ENCODE measurements at places on chromosomes 13 and 19.

DNA sequence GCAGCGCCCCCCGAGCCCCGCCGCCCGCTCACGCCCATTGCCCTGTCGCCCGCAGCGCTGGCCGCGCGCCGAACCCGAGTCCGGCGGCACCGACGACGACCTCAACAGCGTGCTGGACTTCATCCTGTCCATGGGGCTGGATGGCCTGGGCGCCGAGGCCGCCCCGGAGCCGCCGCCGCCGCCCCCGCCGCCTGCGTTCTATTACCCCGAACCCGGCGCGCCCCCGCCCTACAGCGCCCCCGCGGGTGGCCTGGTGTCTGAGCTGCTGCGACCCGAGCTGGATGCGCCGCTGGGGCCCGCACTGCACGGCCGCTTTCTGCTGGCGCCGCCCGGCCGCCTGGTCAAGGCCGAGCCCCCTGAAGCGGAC is 518 bp downstream of the KLF2 start:
- DNase-seq = no peak

DNA sequence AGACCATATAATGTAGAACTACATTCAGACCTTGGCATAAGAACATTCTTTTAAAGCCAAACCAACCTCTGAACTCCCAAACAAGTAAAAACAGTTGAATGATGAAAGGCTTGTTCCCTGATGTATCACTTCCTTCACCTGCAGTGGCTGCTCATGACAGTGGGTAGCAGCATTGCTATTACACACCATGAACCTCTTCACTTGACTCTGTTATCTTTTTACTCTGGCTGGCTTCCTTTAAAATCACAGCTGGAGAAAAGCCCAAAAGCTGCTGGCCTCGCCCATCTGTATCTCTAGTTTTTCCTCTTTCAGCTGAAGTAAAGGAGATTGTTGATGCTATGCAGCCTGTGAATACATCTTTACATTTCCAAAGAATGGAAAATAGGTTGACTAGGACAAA is 22.6 kb downstream of the THSD1 start:
- DNase-seq = no peak

GRCh38 chr19:55285229-55285890 is 1.6 kb downstream of the BRSK1 start:
- no peak for DNase-seq

DNA sequence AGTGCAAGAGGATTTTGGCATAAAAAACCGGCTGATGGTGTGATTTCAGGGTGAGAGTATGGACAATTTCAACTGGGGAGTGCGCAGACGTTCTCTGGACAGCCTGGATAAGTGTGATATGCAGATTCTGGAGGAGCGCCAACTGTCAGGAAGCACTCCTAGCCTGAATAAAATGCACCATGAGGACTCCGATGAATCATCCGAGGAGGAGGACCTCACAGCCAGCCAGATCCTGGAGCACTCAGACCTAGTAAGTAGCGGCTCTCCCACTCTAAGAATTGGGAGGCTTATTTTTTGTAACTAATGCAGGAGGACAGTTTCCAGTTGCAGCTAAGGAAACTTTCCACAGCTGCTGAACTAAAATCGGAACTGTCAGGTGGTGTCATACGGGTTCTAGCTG is 53.6 kb downstream of the ZAR1L start:
- no peak for DNase-seq

- DNase-seq = peak; percentile 71
Measured at GRCh38 chr13:40190641-40191100, 475.8 kb downstream of the FOXO1 start.

DNA sequence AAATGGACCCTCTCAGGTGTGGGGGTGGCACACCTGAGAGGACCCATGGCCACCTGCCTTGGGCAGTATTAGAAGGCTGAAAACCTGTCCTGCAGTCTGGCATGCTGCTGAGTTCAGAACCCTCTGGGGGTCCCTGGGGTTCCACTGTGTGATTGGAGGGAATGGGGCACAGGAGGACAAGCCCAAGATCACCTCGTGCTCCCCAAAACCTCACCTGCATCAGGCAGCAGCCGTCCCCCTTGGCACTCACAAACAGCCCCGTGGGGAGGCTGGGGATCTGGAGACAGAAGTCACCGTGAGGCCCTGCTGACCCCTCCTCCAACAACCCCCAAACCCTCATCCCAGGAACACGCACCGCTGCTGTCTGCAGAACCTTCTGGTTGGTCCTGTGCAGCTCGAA is 14.5 kb downstream of the F2RL3 start:
- no peak for DNase-seq

DNA sequence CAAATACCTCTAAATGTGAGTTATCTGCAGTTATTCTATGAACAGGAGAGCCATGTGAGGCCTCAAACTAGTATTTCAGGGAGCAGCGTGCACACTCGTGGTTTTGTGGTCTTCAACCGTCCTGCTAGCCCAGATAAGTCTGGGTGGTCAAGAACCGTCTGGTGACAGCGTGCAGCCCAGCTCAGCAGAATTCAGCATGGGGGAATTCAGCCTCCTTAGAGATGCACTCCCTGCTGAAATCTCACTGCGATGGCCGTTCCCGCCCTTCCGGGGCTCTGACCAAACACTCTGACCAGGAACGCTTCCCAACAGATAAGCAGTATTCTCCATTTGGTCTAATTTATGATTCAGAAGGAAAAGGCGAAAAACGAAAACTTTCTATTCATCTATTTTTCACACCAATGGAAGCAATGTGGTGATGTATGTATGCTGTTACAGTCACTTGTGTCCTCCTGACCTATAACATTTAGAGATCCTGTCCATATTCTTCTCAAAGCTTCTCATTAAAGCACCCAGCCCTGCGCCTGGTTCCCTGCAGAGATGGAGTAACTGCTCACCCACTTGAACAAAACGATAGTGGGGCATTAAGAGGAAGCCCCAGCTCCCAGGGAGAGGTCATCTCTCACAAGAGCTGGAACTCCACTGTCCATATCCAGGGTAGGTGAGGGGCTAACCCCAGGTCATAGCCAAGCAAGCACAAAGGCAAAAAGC is 2.9 kb downstream of the ANKRD27 start:
- DNase-seq = no peak

- no peak for DNase-seq
Measured at GRCh38 chr13:65508745-65509144, 1721.4 kb downstream of the PCDH9 start.

DNA sequence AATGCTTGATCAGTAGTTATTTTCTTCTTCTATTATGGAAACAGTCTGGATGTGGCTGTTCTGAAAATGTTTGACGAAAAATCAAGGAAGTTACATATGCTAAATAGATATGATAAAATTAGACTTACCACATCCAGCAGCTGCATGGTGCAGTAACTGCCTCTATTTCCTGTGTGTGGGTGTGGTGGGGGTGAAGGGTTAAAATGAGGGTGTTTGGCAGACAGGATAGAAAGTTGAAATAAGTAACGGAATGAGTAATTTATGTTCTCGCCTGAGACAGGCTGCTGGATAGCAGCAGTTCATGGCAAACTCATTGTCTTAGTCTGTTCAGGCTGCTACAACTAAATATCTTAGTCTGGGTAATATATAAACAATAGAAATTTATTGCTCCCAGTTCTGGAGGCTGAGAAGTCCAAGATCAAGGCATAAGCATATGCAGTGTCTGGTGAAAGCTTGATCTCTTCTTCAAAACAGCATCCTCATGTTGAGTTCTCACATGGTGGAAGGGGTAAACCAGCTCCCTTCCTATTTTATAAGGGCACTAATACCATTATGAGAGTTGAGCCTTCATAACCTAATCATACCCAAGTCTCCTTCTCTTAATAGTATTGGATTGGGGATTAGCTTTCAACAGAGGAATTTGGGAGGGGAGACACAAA is 1248.9 kb downstream of the SLITRK5 start:
- no peak for DNase-seq

DNA sequence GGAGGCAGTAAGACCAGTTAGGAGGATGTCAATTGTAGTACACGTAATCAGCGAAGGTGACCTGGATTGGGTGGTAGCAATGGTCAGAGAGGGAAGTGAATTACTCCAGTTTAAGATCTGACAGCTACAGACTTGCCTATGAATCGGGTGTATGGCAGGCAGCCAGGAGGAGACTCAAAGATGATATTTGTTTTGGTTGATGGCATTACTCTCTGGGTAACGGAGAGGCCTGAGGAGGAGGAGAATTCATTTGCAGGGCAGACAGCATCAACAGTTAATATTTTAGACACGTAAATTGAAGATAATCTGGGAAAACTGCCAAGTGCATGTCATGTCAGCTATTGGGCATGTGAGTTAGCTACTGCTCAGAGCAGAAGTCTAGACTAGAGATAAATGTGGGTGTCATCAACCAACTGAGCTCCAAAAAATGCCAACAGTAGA is 109.2 kb downstream of the SGCG start:
- DNase-seq = no peak

DNA sequence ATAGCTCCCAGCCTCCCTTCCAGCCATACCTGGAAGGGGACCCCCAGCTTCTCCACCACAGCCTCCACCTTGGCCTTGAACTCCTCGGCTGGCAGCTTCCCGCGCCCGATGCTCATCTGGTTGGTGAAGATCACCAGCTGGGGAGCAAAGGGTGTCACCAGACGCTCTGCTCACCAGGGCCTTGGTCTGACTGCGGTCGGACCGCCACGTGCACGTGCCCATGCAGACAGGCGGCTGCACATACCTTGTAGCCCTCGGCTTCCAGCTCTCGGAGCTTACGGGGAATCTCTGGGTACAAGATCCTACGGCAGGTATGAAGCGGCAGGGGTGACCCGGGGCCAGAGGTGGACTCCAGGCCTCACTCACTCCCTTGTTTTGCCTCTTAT is 3.4 kb downstream of the PNKP start:
- no peak for DNase-seq

GRCh38 chr19:44010468-44010867 is 7.7 kb downstream of the ZNF230 start:
- DNase-seq = no peak

DNA sequence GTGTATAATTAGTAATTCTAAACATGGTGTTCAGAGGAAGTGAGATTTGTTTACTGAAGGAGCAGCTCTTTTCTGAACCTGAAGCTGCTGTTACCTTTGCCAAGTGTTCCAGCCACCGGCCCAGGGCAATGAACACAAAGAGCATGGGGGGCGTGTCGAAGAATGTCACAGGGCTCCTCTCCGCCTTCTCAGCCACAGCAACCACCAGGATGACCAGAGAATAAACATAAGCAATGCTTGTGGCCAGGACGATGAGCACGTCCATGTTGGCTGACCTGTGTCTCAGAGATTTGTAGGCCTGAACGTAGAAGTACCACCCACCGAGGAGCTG is 53.1 kb downstream of the ATP7B start:
- no peak for DNase-seq

- no peak for DNase-seq
Measured at GRCh38 chr13:110610955-110611595, 4.3 kb upstream of the NAXD start.

GRCh38 chr19:13297023-13297422 is 146.8 kb downstream of the IER2 start:
- DNase-seq = no peak

DNA sequence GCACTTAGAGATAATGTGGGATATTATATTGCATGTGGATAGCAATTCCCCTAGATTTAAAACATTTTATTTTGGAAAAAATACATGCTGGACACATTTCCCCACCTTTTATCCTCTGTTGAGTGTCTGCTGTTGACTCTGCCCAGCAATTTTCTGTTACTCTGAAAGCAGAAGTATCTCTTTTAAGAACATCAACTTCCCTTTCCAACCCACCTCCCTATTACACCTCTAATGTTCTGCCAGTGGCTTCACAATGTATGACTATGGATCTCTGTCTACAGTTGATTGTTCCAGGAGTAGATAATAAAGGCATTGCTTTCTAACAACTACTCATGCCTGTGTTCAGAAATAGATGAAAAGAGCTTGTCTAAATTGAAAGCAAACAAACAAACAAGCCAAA is 754.8 kb upstream of the SLITRK6 start:
- no peak for DNase-seq

DNA sequence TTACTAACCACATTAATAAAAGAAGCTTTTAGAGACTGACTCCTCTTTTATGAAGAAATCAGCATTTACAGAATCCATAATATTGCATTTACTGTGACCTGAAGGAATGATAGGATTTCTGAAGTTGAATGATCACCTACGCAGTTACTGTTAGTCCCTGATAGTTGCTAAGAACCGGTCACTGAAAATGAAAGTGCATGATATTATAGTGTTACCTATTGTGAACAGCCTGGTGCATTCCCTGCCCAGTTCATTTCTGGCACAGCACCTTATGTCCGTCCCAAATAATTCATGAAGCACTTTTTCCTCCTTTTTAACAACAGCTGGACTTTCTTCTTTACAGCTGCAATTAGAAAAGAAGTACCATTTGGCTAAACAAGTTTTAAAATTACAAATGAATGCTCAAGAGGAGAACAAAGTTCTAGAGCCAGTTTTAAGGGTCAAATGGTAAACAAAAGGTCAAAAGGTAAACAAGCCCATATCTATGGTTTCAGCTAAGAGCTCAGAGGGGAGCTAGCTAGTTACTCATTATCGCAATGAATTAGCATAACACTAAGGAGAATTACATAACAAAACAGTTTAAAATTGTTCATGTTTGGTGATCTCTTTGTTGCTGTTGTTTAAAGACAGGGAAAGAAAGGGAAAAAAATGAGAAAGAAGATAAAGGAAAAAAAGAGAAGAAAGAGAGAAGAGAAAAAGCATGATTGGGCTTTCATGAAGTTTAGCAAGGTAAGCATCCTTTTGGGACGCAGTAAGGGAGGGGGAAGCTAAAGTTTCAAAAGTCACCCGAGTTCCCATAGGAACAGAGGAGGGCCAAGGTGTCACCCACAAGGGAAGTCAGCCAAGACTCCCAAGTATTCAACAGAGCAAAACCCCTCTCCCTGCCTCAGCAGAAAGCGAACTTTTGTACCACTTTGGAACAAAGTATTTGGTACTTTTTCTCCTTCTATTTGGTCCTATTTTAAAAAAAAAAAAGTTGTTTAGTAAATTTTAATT is 50.2 kb downstream of the FLT3 start:
- DNase-seq = no peak

GRCh38 chr13:52925775-52926285 is 77.4 kb upstream of the PCDH8 start:
- no peak for DNase-seq

DNA sequence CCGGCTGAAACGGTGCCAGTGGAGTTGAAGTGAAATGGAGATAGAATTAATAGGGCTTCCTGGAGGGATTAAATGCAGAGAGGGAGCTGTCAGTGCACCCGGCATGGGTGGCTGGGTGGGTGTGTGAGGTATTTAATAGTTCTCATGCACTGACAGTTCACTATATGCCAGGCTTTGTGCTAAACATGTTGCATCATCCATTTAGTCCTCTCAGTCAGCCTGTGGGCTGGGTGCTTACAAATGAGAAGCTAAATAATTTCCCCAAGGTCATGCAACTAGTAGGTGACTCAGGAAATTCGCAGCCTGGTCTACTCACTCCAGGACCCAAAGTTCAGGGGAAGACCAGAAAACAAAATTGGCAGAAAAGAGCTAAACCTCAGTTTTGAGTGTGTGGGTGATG is 63.5 kb upstream of the SPATA13 start:
- DNase-seq = no peak

DNA sequence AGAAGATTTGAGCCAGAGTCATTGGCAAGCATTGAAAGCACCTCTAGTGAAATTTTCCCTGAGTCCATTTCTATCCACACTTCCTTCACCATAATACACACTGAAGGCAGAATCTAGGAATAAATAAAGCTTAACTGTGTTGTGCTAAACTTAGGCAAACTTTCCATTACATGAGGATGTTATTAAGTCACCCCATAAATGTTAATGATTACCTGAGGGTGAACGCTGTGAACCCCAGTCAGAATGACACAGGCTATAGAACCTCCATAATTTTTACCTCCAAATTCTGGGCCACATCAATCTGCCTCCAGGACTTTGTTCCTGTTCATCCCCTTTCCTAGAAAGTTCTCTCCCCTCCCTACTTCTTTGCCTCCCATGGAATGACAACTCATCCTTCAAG is 71.0 kb downstream of the RAP2A start:
- DNase-seq = no peak
